ENCODE measurements at places on chromosomes 13 and 19.

- no peak for DNase-seq
These were observed 2.7 kb downstream of the PRKACA start for GRCh38 chr19:14114854-14115253.

GRCh38 chr13:37492075-37492474, 106.5 kb downstream of the POSTN start:
- no peak for DNase-seq

DNA sequence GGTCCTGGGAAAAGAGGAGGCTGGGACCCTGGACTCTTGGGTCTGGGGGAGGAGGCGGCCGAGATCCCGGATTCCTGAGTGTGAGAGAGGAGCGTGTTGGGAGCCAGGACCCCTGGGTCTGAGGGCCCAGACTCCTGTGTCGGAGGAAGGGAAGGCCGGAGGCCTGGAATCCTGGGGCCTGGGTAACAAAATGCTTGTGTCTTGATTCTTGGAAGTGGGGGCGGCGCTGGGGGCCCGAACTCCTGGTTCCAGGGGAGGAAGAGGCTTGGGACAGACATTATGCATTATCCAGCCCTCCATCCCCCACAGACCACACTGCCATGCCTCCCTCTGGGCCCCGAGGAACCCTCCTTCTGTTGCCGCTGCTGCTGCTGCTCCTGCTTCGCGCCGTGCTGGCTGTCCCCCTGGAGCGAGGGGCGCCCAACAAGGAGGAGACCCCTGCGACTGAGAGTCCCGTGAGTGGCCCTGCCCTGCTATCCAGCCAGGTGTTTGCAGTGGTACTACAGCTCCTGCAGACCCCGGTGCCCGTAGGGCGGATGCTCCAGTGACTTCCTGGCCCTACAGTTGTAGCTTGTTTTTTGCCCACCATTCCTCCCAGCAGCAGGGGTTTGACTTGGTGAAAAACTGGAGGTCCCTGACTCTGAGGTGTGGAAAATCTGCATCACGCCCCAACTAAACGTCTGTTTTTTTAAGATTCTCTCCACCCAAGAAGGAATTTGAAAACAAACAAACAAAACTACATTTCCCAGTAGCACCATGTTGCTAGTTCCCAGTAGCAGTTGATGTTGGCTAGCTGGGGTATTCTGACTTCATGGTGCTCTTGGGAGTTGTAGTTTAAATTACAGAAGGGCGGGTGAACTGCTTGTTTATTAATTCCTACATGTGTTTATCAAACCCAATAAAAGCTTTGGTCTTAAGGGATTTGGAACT, 630 bp downstream of the NUCB1 start:
- DNase-seq, result no peak

GRCh38 chr13:21659087-21659486, 11.8 kb upstream of the FGF9 start:
- DNase-seq, result no peak

DNA sequence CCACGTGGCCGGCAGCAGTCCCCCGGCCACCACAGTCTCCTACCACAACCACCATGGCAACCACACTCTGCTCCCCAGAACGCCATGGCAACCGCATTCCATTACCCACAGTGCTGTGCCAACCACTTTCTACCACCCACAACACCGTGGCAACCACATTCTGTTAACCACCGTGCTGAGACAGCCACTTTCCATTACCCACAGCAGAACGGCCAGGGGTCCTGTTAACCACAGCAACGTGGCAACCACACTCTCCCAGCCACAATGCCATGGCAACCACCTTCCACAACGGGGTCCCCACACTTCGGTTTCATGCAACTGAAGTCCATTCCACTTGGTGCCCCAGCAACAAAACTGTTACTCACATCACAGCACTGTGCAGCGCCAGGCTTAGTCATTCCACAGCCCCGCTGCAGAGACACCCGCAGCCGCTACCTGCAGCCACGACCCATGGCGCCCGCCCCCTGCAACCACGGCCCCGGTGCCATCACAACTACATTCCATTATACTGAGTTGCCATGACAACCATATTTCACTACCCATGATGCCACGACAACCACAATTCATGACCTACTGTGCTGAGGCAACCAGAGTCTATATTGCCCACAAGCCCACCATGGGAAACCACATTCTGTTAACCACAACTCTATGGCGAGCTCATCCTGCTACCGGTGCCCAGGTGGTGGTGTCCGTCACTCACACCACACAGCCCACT, 10.0 kb downstream of the DPF1 start:
- DNase-seq, result no peak

DNA sequence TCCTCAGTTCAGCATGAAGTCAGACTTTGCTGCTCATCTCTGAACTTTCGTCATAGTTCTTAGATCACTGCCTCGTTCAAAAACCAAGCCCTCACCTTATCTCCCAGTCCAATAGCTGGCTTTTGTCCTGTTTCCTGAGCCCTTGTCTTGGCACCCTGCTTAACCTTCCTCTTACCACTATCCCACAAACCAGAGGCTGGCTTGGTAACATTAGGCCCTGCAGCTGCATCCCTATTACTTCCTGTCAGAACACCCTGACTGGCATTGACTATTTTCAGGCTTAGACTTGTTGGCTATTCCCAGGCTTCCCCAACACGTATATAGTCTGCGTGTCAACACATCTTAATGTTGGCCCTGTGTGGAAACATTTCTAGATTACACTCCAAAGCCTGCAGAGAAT, 172.4 kb downstream of the VWA8 start:
- DNase-seq, result no peak

- no peak for DNase-seq
These were observed 706 bp downstream of the TNFRSF19 start for GRCh38 chr13:23570921-23571315.

DNA sequence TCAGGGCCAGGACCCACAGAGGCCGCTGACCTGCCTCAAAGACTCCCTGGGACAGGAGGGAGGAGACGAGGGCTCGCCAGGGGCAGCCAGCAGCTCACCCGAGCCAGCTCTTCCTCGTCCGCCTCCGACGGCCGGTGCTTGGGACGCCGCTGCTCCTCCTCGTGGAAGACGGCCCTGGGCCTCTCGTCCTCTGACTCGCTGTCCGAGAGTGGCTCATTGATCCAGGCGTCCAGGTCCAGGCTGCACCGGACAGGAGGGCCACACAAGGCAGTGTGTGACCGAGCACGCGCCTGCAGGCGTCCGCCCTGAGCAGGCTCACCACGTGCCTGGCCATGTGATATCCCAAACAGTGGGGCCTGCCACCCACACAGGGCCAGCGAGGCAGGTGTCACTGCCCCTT, 19.8 kb downstream of the IZUMO4 start:
- no peak for DNase-seq

DNA sequence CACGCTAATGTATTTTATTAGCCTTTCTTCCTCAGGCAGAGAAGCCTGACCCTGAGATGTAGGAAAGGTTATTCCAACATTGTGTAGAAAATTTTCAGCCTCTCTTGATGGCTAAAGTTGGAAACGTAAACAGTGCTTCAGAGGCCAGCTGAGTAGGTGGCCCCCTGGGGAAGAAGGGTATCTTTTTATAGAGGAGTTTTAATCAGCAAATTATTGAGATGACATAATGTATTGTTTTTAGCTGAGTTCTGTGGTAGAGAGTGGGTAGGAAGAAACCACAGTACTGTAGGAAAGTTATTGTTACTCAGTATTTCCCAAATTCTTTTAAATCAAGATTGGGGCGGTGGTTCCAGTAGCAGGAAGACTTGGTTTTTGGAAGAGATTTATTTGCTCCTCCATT, 268.8 kb downstream of the DLEU7 start:
- DNase-seq, result no peak

DNA sequence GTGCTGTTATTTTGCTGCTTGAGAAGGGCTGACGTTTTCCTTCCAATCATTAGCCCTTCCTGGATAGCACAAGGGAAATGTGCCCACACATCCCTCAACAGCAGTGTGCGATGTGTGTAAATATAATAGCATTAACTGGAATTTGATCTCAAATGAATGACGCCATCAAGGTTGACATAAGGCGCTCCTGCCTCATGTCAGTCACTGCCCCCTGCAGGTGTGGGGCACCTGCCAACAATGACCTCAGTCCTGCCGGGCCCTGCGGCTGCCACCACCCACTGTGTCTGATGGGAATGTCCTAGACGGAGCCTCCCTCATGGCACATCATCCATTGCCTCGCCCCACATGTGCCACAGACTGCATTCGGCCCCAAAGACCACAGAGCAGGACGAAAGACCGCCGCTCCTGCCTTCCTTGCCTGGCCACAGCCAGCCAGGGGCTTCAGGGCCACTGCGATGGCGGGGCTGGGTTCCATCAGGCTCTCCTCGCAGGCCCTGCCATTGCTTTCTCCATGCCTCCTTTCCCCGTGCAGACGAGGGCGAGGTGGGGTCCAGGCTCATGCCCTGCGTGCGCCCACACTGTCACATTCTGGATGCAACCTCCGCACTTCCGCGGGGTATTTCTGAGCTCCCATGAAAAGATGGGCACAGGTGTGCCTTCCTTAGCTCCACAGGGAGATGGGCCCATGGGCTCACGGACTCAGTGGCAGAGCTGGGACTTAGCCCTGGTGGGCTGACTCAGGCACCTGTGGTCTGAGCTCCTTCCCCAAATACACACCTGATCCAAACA, 146.7 kb downstream of the SOX1 start:
- DNase-seq, result no peak

DNA sequence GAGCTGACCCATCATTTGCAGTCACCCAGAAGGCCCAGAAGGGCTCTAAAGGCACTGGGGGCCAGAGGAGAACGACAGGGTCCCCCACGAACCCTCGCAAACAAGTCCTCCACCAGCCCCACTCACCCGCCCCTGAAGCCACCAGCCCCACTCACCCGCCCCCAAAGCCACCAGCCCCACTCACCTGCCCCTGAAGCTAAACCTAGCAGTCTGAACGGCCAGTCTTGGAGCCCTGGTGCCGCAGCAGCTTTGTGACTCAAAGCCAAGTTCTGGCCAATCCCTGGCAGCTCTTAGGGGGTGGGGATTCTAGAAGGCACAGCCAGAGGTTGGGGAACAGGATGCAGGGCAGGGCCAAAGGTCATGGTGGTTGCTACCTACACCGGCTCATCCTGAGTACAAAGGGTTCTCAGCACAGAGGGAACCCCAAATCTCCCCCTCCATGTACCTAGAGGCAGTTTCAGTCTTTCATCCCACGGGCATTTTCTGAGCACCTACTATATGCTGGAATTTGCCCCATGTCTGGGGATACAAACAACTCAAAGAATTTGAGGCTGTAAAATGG, at the start of gene IQCN:
IQCN (minus strand) TSS at position 234 of the 562 bp plus-strand sequence. CDS start 4,974 bp downstream, outside the sequence.
- no peak for DNase-seq

DNA sequence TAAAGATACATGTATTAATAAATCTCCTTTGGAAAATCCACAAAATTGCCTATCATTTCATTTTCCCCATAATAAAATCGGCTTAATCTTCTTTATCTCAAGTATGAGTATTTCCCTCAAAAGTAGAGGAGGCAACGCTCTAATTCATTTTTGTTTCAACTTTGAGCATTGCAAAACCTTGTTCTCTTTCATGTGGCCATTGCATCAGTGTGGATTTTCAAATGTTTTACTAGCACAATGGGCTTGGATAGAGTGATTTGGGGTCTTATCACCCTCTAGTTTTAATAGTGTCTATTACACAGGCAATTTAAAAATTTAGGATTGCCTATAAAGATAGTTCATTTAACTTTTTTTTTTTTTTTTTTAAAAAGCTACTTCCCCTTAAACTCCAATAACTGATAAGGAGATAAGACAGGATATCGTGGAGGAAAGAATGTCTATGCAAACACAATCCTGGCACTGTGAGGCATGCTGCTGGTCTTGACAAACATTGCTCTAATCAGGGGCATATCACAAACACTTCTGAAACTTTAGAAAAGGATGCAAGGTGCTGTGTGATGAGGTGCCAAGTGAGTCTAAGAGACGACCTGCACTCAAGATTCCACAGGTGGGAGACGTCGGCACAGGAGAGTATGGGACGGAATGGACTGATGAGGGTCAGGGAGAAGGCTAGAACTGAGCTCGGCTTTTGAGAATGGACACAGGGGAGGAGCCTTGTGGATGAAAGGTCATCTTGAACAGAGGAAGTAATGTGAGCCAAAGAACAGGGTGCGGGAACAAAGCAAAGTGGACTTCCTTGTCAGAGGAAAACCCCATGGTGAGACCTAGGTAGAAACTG, 199.7 kb downstream of the IRS2 start:
- DNase-seq, result no peak

DNA sequence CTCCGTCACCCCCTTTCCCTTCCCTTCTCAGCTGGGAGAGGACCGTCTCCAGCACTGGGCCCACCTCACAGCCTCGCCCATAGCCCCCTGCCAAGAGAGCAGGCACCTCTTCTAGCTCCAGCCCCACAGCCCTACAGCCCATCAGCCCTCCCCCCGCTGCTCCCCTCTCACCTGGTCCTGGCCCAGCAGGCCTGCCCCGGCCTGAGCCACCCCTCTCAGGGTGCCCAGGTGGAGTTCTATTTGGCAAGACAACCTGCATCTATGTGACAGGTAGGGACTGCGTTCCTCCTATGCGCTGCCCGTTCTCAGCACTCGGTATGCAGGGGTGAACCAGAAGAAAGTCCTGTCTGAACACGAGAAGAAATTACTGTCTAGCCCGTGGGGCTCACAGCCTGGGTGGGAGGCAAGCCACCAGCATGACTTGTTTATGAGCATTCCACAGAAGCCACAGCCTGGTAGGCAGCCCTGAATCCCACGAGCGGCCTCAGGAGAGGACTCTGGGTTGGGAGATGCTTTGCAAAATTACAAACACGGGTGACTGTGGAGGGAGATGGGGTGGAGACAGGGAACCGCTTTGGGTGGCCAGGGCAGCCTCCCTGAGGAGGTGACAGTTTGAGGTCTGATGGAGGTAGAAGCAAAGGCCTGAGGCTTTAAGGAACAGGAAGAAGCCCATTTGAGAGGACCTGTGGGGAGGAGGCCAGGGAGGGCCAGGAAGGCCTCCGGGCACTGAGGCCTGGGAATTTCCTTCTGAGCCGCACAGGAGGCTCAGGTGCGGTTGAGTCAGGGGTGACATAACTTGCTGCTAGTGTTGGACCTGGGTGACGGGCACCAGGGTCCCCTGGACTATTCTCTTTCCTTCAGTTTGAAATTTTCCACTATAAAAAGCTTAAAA, 1.2 kb upstream of the PLEKHF1 start:
- peak; percentile 64 for DNase-seq

GRCh38 chr13:30844548-30845296, 61.3 kb upstream of the MEDAG start:
- DNase-seq, result no peak

DNA sequence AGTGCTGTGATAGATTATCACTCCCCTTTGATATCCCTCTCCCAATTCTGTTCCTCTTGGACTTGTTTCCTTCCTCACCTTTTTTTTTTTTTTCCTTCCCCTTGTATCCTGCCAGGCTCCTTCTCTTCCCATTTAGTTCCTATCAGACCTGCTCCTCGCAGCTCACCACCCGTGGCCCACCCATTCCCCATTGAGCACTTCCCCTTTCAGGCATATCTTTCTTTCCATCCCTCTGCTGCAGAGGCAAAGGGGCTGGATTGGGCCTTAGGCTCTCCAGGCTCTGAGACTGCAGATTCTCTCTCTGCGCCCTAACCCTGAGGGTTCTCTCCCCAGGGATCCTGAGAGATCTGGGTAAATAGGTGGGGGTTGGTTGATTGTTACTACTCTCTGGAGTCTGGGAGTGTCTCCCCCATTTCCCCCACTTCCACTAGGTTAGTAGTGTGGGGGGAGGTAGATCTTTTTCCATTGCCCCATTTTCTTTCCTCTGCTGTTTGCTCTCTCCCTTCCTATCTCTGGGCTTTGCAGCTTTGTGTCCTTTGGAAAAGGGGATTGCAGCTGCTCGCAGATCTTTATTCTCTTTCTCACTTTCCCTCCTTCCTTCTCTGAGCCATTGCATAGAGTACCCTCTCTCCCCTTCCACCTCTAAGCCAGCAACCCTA, 2.3 kb downstream of the ARHGAP35 start:
- DNase-seq, result no peak
